ENCODE measurements at places on chromosomes 1 and 21.

DNA sequence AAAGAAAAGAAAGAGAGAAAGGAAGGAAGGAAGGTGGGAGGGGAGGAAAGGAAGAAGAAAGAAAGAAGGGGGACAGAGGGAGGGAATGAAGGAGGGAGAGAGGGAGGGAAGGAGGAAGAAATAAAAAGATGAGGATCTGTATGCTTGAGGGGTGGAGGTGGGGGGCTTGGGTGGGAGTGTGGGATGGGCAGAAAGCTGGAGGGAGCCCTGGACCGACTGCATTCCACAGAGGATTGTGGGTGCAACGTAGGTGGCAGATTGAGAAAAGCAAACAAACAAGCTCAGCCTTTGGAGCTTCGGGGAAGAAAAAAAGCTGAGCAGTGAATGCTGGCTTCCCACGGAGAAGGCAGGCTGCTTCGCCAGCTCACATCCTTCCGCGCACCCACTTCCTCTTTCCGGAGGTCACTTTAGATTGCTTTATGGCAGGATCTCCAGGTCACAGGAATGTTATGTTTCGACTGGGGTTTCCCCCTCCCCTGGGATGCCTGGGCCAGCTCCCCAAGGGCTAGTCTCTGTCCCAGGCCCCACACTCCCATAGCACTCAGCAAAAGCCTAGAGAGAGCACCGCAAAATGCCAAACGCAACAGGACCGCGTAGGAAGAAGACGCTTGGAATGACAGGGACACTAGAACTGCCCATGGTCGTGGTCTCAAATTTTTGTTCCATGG is 20.7 kb upstream of the LGALS8 start:
- DNase-seq = no peak

- DNase-seq = no peak
Observed at GRCh38 chr1:3250624-3251023, 181.6 kb downstream of the PRDM16 start.

DNA sequence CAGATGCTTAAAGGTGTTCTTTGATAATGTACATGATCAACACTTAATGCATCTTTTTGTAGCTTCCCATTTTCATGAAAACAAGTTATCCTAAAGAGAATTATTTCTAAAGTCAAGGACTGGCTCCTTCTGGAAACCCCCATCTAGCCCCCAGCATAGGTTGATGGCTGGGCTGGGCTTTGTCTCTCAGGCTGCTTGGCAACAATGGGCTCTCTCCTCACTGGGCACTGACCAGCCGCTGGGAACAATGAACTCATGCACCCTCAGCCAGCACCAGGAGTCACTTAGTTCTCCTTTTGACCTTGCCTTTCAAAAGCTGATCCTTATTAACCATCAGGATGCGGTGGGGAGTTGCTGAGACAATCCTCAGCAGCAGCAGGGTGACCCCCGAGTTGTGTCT is 293.0 kb upstream of the PLXNA2 start:
- no peak for DNase-seq

DNA sequence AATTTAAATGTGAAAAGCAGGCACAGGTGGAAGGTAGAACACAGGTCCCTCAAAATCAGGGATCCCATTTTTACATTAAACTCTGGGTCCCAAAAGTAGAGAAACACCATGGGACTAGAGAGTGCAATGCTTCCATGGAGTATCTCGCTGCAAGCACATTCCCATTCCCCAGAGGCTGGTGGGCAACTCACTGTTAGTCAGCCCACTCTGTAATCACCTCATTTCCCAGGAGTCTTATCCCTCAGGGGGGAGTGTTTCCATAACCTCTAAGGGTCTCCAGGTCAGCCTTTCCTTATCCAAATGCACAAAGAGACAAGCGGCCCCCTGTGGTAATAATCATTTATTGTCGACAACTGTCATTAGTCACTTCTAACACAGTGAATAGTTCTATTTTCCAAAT is 490.1 kb upstream of the LRRC7 start:
- DNase-seq = no peak

DNA sequence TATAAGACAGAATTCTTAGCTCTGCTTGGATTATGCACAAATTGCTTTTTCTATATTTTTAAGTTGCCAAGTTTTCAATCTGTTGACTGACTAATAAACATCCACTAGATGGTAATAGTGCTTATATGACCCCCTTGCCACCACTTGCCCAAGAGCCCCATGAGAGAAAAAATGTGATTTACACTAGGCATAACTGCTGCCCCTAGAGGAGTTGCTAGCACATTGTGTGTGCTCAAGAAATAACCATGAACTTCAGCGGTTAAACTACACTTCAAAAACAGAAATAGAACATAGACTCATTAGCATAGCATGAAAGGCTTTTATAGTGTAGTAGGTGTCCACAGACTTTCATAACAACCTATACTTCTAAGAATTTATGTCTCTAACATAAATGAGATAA is 61.4 kb downstream of the BRINP3 start:
- no peak for DNase-seq

DNA sequence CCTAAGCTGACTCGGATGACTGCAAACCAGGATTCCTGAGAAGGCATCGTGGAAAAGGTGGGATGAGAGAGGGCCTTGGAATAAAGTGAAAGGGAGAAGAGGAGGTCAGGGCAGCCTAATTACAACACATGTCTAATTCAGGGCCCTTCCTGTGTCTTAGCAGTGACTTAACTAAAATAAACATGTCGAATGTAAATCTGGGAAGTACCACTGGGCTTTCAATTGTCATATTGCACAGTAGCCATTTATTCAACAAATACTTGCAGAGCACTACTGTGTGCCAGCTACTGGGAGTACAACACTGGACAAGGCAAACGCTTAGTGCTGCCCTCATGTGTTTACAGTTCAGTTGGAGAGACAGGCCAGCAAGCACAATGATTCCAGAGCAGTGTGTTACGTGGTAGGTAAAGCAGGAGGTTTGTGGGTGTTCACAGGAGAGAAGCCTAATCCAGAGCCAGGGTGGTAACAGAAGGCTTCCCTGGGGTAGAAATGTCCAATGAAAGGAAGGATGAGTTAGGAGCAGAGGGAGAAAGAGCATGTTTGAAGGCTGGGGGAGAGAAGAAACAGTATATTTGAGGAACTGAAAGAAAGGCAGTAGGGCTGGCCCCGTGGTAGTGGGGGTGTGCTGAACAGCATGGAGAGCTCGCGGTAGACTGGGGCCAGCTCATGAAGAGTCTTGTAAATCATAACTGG is 38.0 kb upstream of the RASAL2 start:
- no peak for DNase-seq

DNA sequence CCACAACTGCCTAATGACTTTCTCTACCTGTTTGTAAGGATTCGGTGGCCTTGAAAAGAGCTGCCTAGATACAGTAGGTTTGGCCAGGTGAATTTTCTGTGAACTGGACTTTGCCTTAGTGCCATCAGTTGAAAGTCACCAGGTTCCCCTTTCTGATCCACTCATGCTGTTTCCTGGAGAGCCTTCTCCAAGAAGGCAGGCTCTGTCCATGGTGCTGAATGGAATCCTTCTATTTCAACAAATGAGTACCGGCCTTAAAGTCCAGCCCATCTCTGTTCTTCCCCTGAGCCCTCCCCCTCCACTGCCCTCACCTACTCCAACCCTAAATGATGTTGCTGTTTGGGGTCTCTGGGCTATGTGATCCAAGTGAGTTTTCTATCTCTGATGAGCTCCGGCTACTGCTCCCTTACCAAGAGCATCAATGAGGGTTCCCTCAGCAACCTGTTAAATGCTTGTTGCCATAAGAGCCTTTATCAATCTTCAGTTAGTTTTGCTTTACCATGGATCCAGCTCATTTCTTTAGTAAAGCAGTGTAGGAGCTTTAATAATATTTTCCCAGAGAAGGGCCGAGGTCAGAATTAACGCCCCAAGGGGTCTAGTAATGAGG is 500.4 kb downstream of the PTPRU start:
- DNase-seq = no peak

DNA sequence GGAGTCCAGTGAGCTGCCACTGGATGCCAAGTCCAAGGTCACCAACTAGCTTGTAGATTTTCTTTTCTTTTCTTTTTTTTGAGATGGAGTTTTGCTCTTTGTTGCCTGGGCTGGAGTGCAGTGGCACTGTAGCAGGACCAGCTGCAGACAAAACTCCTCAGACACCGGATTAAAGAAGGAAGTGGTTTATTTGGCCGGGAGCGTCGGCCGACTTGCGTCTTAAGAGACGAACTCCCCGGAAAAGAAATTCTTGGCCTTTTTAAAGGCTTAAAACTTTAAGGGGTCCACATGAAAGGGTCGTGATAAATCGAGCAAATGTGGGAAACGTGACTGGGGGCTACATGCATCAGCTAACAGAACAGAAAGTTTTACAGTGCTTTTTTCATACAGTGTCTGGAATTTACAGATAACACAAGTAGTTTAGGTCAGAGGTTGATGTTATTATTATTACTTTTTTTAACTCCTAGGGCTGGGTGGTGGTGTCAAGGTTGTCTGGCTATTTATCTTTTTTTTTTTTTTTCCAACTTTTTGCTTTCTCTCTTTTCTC is 36.4 kb upstream of the CFAP126 start:
- no peak for DNase-seq

DNA sequence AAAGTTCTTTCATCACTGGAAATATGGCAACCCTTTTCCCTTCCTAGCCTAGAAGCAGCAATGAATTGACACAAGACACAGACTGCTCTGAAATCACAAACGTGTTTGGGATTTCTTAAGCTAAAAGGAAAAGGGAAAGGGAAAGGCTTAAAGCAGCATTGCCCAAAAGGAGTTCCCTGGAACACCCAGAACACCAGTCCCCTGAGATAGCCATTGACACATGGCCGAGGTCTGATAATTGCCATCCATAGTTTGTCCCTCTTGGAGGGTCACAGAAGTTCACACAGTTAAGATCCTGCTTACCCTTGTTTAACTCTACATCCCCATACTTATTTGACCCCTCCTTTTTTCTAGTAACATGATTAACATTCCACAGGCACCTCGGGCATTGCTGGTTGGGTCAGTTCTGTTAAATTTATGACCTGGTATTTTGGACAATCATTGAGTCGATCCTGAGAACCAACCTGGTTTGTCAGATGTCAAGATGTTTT is 72.9 kb downstream of the ZNF281 start:
- DNase-seq = no peak

- DNase-seq = no peak
Observed at GRCh38 chr1:151143057-151143435, 3.4 kb downstream of the SEMA6C start.

- DNase-seq = no peak
Observed at GRCh38 chr1:227124473-227124872, 184.4 kb downstream of the COQ8A start.

DNA sequence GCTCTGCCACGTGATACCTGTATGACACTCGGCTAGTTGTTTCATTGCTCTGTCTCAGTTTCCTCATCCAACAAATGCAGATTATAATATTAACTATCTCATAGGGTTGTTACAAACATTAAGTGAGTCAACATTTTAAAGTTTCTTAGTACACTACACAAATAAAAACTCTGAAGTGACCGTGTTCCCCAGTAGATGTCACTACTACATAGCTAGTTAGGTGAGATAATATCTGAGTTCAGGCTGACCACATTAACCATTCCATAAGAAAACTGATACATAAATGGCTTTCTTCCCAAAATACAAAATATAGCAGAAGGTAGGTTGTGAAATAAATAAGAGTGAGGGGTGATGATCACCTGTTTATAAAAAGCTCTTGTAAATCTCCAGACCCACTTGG is 214.1 kb downstream of the NUF2 start:
- DNase-seq = peak; percentile 9

GRCh38 chr1:30313584-30313983 is 409.8 kb downstream of the MATN1 start:
- DNase-seq = no peak

DNA sequence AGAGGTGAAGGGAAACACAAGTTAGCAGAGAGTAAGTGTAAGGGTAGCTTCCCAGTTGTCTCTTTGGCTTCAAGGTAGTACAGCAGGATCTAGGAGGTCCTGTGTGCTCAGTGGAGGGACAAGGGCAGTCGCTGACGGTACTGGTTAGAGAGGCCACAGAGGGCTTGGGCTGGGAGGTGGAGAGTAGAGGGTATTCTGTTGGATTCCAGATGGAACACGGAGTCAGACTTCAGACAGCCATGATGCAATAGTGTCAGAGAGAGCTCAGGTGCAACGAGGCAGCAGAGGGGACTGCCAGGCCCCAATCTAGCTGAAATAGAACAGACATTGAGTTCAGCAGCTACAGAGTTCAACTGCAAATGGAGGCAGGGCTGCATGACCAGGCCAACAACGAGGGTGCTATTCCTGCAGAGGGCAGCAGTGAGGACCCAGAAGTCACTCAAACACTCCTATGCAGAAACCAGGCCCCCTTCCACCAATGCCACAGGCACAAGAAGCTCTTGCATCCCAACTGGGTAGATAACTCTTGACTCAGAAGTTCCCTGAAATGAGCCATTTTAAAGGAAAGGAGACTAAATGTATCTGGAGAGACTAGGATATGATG is 325.0 kb upstream of the ESRRG start:
- DNase-seq = no peak

DNA sequence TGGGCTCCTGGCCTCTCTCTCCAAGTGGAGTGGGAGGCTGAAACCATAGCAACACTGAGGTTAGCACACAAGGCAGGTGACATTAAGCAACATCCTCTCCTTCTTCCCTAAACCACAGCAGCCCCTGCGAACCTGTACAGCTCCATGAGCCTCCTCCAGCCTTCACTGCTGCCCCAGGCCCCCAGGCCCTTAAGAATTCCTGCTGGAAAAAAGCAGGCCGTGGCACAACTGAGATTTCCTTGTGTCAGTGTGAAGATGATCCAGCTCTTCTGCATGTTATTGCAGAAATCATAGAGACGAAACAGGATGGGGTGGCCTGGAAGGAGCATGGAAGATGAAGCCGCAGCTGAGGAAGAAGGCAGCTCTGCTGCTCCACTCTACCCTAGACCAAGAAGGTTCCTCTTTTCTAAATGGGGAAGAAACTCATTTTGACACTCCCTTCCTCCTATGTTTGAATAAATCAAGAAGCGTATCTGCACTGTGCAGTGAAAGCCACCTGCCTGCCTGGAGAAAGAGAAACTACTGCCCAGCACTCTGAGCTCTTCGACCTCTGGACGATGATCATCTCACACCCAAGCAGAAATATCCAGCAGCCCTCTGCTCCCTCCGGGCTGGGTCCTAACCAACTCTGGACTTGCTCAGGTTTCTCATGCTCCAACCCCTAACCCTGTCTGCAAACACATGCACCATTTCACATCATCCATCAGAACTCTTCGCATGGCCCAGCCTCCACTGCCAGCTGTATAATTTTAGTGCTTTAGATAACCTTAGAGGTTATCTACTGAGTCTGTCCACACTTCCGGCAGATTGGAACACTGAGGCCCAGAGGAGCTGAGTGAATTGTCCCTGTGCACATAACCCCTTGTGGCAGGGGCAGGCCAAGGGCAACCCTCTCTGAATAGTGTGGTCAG is 20.7 kb downstream of the SH3BP5L start:
- no peak for DNase-seq

Measured in hippocampal formation (tissue), 2 donors.